ENCODE measurements at places on chromosomes 2 and 18.

DNA sequence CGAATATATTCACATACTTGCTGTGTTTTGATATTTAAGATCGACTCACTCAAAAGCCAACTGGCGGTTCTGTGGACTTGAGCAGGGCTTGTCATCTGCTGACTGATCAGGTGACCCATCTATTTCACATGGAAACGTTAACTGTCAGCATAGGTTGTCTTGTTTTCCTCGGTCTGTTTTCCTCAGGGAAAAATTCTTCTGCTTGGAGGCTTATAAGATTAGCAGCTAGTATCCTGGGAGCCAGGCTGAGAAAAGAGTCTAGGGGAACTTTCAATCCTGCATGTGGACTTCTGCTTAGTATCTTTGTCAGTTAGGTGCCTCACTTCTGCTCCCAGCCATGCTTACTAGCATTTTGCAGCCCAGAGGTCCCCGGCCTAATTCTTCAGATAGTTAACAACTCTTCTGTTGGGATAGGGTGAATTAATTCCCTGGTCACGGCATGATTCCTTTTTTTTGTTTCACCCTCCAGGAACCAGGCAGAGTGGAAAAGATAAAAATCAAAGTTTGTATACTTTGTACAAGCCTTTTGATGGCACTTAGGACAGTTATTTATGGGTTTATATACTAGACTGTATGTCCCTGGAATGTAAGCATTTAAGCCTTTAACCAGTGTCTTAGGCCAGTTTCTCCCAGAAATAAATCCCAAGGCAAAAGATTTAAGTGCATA, 226.0 kb downstream of the GULP1 start:
- no peak for DNase-seq

- no peak for DNase-seq
These were observed 818.4 kb upstream of the CDH2 start for GRCh38 chr18:28995319-28995718.

DNA sequence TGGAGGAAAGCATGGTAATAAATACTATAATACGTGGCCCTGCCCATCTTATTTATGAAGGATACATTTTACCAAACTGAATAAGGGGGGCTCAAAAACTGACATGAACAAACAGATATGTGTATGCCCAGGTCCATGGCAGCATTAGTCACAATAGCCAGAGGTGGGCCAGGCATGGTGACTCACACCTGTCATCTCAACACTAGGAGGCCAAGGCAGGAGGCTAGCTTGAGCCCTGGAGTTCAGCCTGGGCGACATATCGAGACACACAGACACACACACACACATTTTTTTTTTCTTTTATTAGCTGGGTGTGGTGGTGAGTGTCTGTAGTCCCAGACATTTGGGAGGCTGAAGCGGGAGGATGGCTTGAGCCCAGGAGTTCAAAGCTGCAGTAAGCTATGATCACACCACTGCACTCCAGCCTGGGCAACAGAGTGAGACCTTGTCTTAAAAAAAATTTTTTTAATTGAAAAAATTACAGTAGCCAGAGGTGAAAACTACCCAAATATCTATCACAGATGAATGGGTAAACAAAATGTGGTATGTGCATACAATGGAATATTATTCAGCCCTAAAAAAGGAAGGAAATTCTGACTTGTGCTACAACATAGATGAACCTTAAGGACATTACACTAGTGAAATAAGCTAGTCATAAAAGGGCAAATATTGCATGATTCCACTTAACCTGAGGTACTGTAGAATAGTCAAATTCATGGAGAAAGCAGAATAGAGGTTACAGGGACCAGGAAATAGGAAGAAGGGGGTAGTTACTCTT, 8.0 kb downstream of the ATP8B1 start:
- no peak for DNase-seq

DNA sequence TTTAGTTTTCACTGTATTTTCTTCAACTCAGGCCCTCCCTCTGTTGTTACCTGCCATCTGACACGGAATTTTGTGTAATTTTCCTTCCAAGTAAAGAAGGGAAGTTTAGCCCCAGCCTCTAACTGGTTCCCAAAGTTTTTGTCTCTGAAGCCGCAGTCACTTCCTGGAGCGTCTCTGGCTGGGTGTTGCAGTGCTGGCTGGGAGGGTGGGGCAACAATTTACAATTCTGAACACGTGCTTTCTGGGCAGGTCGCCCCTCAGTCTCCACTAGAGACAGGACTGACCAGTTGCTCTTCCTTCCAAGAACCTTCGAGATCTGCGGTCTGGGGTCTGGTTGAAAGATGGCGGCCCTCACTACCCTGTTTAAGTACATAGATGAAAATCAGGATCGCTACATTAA, 3.5 kb downstream of the CNDP2 start:
- DNase-seq = peak; percentile 63

Measured in CD4-positive, alpha-beta T cell treated with Interleukin-10 for 1 hour (primary cell).